Muscle of leg (tissue), 16 donors: ENCODE measurements at places on chromosomes 7 and 10. TPM values are rescaled to one million over a fixed set of nuclear protein-coding genes. Genes with fewer than 3 reads are reported as not detected.

DNA sequence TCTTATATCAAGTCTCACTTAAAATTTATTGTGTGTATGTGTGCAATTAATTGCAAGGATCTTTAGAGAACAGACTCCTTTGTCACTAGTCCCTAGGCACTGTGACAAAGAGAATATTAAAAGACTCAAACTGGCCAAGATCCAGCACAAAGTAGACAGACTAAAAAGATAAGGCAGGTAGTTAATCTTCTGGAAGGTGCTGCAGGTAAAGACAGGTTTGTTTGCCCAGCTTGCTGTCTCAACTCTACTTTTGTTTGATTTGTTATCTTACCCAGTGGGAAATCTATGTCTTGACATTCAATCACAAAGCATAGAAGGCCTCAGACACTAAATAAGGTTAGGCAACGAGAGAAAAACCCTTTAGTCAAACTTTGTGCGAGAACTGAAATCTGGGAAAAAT, 807.9 kb upstream of the LRRN3 start:
- DNase-seq: no peak

GRCh38 chr7:152522571-152523067, 86.8 kb upstream of the KMT2C start:
- DNase-seq: peak; percentile 88

DNA sequence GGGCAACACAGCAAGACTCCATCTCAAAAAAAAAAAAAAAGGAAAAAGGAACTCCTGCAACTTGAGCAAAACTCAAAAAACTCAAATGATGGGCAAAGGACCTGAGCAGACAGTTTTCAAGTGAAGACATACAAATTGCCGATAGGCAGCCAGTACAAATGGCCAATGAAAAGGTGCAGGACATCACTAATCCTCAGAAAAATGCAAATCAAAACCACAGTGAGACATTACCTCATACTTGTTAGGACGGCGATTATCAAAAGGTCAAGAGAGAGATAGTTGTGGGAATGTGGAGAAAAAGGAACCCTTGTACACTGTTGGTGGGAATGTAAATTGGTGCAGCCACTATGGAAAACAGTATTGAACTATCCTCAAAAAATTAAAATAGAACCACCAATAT, 16.8 kb downstream of the SVOPL start:
- no peak for DNase-seq

GRCh38 chr10:53990799-53991238, 810.2 kb downstream of the PCDH15 start:
- no peak for DNase-seq

- no peak for DNase-seq
Measured at GRCh38 chr7:41824284-41824683, 121.4 kb upstream of the INHBA start.

DNA sequence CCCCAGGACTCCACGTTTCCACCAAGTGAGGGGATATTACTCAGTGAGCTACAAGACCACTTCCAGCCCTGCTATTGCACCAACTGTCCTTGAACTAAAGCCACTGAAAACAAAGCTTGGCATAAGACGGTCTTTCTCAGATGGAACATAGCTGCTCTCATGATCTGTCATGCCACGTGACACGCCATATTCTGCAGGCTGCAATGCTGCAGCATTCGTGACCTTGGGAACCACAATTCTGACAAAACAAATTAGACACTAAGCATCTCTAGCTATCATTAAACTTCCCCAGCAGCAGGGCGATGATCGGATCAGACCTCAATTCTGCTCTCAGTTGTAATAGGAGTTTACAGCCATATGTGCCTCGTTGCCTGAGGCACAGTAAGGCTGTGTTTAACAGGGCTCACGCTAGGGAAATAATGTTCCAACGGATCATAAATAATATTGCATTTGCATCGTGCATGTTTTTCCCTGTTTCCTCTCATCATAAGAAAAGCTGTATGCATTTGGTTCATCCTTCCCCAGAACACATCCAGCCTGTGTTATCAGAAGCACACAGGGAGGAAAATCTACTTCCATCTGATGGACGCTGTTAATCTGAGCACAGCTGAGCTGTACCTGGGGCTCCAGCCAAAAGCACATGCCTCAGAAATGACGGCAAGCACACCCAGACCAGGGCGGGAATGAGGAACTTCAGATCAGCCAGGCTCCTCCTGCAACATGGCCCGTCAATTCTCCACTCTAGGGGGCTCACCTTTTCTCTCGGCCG, 38.6 kb upstream of the CNPY1 start:
- DNase-seq: peak; percentile 73

GRCh38 chr7:35970458-35970857, 169.6 kb downstream of the SEPTIN7 start:
- DNase-seq: no peak

- DNase-seq: no peak
Measured at GRCh38 chr7:127530148-127530547, 55.2 kb downstream of the GCC1 start.

DNA sequence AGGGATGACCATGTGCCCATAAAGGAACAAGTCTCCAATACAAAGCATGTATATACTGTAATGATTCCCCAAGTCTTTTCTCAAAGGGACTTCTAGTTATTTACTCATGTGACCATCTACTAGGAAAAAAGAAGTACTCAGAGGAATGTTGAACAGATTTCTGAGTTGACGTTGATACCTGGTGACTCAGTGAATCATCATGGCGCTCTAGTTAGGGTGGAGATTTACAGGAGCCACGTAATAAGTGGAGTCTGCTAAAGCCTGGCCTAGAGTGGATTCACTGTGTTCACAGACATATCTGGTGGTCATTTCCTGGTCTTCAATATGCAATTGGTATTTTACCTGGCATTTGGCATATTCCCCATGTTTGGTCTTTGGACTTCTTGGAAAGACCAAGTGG, 302.2 kb upstream of the CACNA2D1 start:
- no peak for DNase-seq

DNA sequence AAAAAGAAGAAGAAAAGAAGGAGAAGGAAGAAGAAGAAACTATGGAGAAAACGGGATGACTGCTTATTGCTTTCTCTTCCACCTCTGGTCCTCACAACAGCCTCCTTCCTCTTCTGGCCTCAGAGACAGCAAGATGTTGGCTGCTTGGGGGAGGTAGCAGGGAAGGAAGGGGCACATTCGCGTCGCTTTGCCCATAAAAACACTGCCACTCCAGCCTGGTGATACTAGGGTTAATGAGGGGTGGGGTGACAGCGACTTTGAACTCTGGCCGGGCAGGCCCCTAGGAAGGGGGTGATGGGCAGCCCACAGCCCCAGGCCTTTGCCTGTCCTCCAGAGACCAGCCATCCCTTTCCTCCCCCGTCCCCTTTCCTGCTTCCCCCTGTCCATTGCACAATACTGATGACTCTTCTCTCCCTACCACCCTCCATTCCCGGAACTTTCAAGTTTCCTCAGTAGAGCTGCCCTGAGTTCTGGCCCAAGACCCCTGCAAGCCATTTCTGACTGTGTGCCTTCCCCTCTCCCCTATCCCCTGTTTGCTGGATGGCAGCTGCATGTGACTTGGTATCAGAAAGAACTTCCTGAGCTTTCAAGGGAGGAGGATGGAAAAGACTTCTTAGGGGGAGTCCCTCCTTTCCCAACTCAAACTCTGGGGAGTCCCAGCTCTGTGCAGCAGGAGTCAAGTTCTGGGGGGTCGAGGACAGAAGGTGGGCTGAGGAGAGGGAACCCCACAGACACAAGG, 2.2 kb upstream of the CUEDC2 start:
- DNase-seq: peak; percentile 40

- DNase-seq: no peak
Measured at GRCh38 chr7:156232931-156233705, 407.5 kb upstream of the RNF32 start.

GRCh38 chr10:16742165-16742960, 74.9 kb downstream of the RSU1 start:
- DNase-seq: peak; percentile 17

DNA sequence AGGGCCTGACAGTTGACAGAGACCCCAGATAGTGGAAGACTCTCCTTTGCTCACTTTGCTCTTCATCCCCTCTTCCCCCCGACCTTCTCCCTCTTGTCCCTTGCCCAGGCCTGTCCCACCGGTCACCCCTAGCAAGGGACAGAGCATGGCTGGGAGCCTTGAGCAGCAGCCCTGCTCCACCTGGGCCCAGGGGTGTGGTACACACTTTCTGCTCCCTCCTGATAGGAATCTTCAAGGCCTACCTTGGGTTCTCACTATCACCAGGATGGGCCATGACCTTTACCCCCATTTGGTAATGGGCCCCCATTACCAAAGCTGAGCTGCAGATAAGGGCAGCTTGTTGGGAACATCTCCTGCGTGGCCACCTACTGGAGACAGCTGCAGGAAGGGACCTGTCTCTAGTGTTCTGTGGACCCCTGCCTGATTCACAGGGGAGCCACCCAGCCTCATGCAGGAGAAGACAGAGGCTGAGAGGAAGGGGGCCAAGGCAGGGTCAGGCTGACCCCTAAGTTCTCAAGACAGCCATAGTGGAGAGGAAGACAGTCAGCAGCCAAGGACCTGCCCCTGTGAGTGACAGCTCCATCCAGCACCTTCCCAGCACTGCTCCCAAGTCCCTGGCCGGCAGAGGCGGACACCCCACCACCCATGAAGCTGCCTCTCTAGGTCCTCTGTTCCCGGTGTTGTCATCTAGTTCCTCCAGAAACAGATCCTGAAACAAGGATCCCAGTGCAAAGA, 913 bp upstream of the NPC1L1 start:
- no peak for DNase-seq

- peak; percentile 79 for DNase-seq
Measured at GRCh38 chr10:101018600-101019439, 12.1 kb downstream of the PDZD7 start.

GRCh38 chr10:27783660-27784059, 38.0 kb upstream of the MKX start:
- DNase-seq: no peak

DNA sequence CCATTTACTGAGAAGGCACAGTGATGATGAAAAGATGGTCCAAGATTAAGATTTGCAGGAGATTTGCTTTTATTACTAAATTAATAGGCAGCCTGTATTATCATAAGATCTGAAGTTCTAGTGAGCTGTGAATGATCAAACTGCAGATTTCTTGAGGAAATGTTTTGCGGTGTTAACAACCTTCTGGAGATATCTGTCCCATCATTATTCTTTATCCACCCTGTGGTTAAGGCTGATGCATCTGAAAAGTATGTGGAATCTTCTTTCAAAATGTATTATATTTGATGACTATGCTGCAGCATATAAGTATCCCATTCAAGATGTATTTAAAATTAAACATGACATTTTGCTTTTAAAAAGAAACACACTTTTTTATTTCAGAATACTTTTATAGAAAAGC, 150.3 kb downstream of the POLR1F start:
- peak; percentile 2 for DNase-seq

- no peak for DNase-seq
Measured at GRCh38 chr7:32577421-32577820, 82.1 kb downstream of the AVL9 start.

DNA sequence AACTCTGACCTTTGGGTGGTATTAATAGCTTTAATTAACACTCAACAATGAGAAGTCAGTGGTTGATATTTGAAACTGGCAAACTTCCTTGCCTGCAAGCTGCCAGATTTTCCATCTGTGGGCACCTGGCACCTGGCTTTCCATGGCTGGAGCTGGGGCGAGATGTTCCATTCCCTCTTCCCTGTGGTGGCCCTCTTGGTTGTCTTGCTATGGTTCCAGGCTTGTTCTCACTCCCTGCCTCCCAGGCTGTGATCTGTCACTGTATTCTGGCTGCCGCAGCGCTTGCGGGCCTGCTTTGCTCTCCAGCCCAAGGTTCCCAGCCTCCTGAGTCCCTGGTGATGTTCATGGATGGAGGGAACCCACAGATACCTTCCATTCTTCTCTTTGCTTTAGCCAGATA, 201.0 kb downstream of the FRMD4A start:
- DNase-seq: no peak

DNA sequence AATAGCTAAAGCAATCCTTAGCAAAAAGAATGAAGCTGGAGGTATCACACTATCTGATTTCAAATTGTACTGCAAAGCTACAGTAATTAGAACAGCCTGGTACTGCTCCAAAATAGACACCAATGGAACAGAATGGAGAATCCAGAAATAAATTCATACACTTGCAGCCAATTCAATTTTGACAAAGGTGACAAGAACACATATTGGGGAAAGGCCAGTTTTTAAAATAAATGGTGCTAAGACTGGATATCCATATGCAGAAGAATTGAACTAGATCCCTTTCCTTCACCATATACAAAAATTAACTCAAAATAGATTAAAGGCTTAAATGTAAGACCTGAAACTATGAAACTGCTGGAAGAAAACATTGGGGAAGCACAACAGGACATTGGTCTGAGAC, 748.5 kb downstream of the DNAJB9 start:
- DNase-seq: no peak

GRCh38 chr7:140771826-140772225, 75.3 kb downstream of the NDUFB2 start:
- no peak for DNase-seq

DNA sequence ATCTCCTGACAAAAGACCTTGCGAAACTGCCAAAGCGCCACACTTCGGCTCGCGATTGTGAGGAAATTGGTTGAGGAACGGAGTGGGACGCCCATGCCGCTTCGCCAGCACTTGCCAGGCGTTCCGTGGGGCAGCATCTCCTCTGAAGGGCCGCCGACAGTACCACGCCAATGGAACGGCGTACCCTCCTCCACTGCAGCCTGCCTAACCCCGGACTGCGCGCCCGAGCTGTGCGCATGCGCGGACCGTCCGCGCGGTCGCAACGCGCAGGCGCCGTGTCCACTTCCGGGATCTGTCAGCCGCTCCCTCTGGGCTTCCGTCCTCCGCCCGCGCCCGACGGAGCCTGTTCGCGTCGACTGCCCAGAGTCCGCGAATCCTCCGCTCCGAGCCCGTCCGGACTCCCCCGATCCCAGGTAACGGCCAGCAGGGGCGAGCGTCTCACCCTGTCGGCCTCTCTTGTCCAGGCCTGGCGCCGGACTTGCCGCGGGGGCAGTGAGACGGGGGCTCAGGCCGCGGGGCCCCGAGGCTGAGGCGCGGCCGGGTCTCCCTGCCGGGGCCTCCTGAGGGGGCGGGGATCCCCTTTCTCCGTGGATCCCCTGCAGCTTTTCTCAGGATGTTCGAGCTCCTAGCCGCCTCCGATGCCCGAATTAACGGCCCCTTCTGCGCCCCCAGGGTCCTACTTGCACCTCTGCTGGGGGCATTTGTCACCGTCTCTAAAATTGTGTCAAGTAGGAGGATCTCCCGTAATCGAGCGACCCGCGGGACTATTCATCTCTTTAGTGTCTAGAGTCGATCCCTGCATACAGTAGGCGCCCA, at the start of gene ARPC1A:
Gene ARPC1A (plus strand): TSS at position 307 of the 816 bp plus-strand sequence. CDS start 7,456 bp downstream, outside the sequence.
- DNase-seq: peak; percentile 96

The IRF5 gene
- 2.7 TPM for total RNA-seq

The PVRIG gene
- total RNA-seq: 0.13 TPM

The NACAD gene
- total RNA-seq: 2.3 TPM

The SLC39A12 gene
- 0.04 TPM for total RNA-seq

The IFIT1B gene
- 1.1 TPM for total RNA-seq

The DNAJC30 gene
- total RNA-seq: 3.1 TPM

The TRPV5 gene
- total RNA-seq: 0.04 TPM

The FLNC gene
- 339 TPM for total RNA-seq

The RHEB gene
- 78.4 TPM for total RNA-seq

The GJD4 gene
- 2.0 TPM for total RNA-seq

The RUFY2 gene
- 19.8 TPM for total RNA-seq

The VAX1 gene
- total RNA-seq: not detected
